ENCODE measurements at places on chromosomes 2 and 18.

GRCh38 chr2:150548527-150548926 lies 61.1 kb upstream of the RND3 start:
- DNase-seq = no peak

DNA sequence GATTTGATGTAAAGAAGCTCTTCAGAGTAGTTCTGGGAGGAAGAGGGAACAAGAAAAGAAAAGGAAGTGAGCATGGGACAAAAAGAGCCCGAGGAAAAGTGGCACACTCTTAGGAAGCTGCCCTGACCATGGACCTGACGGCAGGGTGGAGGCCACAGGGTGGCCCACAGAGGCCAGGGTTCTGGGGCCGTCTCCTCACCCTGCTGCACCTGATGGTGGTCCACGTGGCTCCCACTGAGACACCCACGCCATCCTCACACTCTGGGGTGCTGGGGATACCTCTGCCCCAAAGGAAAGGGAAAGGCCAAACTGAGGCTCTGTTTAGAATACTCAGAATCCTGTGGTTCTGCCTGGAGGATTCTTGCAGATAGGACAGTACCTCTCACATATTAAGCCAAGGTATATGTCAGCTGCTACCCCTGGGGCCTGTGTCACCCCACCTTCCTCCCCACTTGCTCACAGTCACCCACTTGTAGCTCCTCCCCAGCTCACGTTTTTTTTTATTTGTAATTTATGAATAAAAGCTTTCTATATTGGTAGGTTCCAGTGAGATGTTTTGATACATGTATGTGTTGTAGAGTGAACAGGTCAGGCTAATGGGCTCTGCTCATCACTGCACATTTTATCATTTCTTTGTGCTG lies 171.1 kb downstream of the LDLRAD4 start:
- no peak for DNase-seq

DNA sequence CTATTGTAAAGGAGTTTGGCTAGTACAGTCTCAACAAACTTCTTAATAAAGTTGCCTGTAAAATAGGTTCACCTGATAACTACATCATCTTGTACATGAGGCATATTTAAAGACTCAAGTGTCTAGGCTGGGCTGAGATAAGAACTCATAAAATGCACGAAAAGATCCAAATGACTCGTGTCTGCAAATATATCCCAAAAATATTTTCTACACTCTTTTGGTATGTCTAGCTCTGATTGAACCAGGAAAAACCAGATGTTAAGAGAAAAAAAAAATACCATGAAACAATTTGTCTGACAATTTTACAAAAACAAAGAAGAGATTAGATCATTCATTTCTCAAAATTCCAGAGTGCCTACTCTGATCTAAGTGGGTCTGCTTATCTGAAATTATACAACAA lies 166.9 kb upstream of the OSR1 start:
- DNase-seq = no peak

GRCh38 chr2:23677836-23678235 lies 249.1 kb downstream of the ATAD2B start:
- no peak for DNase-seq
